ENCODE measurements at places on chromosomes 16 and 17.

DNA sequence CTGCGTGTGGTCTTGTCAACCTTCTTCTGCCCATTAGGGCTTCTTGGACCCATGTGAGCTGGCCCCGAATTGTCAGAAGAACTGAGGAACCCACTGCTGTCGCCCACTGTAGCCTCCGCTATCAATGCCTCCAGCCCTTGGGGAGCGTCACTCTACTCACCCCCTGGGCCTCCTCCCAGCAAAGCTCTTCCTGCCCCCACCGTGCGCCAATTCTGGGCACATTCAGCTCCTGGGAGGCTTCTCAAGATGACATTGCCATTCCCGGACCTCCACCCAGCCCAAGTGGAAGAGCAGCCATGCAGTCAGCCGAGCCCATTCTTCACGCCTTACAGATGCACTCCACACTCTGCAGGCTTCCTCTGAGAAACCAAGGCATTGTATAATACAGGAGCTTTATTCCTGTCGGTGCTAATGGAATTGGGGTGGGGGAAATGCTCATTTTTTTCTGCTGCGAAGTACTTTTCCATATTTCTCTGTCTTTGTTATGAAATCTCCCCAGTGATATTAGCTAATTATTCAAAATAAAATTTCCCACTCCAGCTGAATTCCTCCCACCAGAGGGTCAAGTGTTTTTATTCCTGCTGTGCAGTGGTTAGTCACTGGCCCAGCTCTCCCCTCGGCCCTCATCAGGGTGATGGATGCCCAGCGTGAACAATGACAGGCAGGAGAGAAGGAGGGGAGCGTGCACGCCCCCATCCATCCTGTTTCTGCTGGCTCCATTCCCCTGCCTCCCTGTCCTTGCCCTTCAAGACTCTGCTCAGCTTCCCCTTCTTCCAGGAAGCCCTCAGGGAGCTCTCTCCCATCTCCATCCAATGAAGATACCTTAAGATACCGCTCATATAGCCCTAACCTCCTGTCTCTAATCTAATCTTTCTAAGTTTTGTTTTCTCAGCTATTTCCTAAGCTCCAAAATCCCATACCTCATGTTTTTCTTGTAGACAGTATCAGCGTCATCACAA is 87.7 kb downstream of the C16orf95 start:
- no peak for DNase-seq

GRCh38 chr16:67108489-67108888 is 1.3 kb upstream of the PHAF1 start:
- no peak for DNase-seq

- no peak for DNase-seq
Measured at GRCh38 chr16:85332175-85332574, 219.9 kb upstream of the CIBAR2 start.

DNA sequence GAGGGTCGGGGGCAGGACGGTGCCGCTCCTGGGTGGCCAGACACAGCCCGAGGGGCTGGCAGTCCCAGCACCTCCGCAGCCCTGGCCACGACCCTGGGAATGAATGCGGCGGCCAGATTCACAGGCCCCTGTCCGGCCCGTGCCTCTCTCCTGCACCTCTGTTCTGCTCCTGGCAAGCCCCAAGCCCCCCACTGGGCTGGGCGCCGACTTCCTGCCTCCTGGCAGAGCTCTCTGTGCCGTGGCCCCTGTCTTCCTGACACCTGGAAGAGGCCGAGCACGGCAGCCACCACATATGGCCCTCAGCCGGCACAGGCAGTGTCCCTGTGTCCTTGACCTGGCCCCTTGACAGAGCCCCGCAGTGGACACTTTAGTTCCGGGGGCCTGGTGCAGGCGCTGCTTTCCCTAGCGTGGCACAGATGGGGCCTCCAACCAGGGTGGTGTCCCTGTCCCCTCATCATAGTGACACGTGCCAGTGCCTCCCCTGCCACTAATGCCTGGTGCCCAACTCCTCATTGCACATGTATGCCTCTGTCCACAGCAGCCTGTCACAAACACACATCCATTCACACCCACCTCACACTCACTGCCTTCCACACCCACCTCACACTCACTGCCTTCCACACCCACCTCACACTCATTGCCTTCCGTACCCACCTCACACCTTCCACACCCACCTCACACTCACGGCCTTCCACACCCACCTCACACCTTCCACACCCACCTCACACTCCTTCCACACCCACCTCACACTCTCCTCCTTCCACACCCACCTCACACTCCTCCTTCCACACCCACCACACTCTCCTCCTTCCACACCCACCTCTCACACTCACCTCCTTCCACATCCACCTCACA is 110.6 kb upstream of the PLCG2 start:
- DNase-seq, result no peak

- no peak for DNase-seq
Measured at GRCh38 chr16:27108051-27108770, 41.5 kb downstream of the C16orf82 start.

- DNase-seq, result no peak
Measured at GRCh38 chr16:1518626-1519135, 14.8 kb upstream of the TMEM204 start.

GRCh38 chr16:28324887-28325279 is 32.6 kb downstream of the SBK1 start:
- DNase-seq, result no peak

DNA sequence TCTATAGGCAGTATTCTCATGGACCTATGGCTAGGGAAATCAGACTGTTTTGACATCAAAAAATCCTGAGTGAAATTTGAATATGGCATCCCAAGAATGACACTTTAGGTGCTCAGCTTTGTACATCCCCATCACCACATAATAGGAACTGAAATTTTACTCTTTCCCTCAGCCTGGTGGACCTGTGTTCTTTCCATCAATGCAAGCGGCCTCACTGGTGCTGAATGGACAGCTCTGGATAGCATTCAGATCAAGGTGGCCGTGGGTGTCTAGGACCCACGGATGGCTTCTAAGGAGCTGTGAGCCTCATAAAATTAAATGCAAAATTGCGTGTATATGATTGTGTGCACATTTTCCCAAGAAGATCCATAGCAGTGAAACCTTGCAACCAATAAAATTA is 152.6 kb downstream of the MAP2K6 start:
- no peak for DNase-seq

DNA sequence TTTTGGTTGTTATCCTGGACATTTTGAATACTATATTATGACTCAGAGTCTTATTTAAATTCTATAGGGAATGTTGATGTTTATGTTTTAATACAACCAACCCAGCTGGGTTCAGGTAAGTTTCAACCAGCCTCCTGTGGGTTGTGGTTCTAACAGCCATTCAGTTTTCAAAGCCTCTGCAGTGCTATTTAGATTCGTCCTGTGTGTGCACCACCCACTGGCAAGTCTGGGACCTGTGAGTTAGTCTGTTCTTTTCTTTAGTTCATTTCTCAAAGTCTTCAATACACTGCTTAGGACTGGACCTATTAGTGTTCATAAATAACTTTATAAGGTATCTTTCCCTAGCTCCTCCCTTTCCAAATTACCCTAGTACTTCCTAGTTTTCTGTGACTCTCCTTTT is 170.6 kb downstream of the TMEM132E start:
- DNase-seq, result no peak

GRCh38 chr17:50890675-50891516 is 24.7 kb upstream of the TOB1 start:
- no peak for DNase-seq

GRCh38 chr16:3479654-3480216 is 15.6 kb downstream of the C16orf90 start:
- DNase-seq, result no peak

GRCh38 chr16:78364556-78364880 is 265.1 kb downstream of the WWOX start:
- no peak for DNase-seq

GRCh38 chr16:70575376-70575775 is 51.8 kb downstream of the SF3B3 start:
- DNase-seq, result no peak

GRCh38 chr17:29699283-29699682 is 76.6 kb upstream of the CORO6 start:
- DNase-seq, result no peak

- DNase-seq, result no peak
Measured at GRCh38 chr16:69367980-69368379, 16.4 kb upstream of the TMED6 start.

- DNase-seq, result no peak
Measured at GRCh38 chr16:46923513-46924295, 39.5 kb downstream of the GPT2 start.

DNA sequence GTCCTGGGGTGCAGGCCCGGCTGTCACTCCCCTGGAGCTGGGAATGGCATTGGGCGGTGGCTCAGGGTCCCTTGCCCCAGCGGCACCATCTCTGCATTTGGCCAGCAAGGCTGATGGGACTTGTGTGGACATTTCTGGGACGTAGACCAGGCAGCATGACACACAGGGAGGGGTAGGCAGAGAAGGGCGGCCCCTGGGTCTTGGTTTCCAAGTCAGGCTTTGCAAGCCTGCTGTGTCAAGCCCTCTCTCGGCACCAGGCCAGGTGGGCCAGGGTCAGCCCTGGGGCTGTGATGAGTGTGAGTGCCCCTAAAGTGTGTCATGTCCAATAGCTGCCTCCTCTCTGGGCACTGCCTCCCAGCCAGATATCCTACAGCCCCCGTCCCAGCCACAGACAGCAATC is 335.2 kb downstream of the SEC14L1 start:
- DNase-seq, result no peak

- DNase-seq, result no peak
Measured at GRCh38 chr16:1163567-1164055, 10.7 kb downstream of the CACNA1H start.

- no peak for DNase-seq
Measured at GRCh38 chr17:33904476-33904875, 350.6 kb upstream of the CCL2 start.

DNA sequence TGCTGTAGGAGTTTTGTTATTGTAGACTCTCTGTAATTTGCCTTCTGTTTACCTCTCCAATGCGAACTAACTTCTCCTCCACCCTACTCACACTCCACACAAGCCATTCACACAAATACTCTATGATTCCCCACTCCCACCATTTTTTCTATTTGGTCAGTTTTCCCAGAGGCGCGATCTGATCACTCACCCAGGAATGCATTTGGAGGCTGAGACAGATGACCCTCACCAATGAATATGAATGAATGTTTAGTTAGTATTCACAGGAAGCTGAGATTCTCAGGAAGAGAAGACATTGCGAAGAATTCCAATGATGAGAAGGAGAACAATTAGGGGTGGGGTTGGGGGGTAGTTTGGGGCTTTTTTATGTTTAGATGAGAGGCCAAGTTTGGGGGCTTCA is 10.5 kb upstream of the ANKFN1 start:
- DNase-seq, result no peak

DNA sequence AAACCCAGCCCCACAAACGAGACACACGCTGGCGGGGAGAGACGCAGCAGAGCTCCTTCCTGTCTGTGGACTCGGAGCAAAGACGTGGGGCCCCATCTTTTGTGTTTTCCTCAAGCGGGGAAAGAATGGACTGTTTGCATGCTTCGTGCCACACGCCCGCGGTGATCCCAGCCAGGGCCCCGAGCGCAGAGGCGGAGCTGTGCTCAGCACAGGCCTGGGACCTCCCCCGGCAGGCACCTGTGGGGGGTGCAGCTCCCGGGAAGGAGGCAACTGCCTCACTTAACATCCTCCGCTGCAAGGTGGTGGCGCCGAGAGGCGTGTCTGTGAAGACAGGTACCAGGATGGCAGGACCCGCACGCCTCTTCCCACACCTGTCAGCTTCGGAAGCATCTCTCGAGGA is 19.1 kb downstream of the TRARG1 start:
- DNase-seq, result no peak

GRCh38 chr17:75807861-75808260 is 23.3 kb downstream of the UNK start:
- no peak for DNase-seq

- DNase-seq, result no peak
Measured at GRCh38 chr17:44565866-44566443, 8.7 kb downstream of the FZD2 start.

GRCh38 chr17:5861246-5861645 is 208.9 kb upstream of the WSCD1 start:
- no peak for DNase-seq

- no peak for DNase-seq
Measured at GRCh38 chr16:50735629-50736122, 6.2 kb upstream of the CYLD start.

GRCh38 chr17:63837962-63838600 is 4.4 kb downstream of the SMARCD2 start:
- DNase-seq, result no peak
